ENCODE measurements at places on chromosomes 6 and 20.

DNA sequence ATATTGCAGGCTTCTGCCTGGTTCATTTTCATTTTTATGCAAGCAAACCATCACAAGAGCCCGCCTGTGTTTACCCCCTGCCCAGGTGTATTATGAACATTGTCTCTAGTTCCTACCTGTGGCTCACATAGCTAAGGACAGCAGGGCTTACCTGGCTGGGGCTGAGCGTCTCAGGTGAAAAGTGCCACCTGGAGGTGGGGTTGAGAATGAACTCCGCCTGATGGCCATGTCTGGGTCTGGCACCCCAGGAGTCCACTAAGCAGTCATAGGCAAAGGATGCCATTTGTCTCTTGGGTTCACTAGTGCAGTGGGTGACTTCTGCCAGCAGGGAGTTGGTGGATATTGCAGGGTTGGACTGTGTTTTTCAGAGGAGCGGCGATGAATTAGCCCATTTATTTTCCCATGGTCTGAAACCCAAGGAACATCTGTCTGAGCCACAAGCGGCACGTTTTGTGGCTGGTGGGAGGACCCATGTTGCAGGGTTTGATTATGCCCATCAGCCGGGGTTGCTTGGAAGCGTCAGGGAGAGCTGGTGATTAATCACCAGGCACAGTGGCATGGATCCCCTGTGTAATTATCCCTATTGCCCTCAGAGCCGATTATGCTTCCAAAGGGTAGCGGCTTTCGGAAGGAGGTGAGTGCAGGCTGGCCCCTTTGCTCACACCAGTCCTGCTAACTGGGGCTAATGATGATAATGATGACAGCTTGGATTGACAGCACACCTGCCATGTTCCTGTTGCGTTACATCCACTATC is 92.1 kb downstream of the CDH26 start:
- peak; percentile 27 for DNase-seq

DNA sequence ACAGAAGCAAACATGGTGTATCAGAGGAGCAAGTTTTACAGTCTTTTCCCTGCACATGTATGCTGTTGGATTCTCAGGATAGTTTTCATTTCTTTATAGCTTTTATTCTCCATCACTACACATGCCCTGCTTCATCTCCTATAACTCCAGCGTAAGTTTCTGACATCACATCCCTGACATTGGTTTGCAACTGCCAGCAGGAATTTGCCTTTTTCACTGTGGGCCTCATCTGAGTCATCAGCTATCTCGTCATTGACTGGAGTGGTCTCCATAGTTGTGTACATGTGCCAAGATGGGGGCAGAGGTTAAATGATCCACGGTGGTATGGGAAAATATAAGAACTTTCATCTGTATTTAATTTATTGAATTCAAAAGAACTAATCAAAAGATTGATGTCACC is 96.7 kb downstream of the SLX4IP start:
- no peak for DNase-seq

DNA sequence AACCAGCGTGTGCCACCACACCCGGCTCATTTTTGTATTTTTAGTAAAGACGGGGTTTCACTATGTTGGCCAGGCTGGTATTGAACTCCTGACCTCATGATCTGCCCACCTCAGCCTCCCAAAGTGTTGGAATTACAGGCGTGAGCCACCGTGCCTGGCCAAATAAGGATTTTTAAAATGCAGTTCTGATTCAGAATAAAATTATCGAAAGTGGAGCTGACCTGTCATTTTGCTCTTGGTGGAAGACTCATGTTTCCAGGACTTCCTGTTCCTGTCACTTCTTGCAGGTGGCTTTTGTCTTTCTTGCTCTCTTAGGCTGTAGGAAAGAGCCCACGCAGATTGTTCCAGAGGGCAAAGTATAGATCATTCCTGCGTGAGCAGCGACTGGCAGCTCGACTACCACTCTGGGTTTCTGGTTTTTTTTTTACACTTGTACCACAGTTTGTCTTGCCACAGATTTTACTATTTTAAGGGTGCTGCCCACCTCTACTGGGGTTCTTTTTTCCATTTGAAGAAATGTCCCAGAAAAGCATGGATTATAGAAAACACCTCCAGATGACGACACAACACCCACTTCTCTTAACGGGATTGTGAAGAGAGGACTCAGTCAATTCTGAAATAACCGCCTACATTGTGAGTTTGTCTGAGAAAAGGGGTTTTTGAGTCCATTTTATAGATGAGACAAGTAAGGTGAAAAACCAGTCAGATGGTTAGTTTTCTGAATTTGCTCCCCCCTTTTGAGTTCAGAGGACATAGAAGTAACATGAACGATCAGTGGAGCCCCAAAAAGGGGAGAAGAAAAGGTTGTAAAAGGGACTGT is 7.5 kb downstream of the JARID2 start:
- no peak for DNase-seq

DNA sequence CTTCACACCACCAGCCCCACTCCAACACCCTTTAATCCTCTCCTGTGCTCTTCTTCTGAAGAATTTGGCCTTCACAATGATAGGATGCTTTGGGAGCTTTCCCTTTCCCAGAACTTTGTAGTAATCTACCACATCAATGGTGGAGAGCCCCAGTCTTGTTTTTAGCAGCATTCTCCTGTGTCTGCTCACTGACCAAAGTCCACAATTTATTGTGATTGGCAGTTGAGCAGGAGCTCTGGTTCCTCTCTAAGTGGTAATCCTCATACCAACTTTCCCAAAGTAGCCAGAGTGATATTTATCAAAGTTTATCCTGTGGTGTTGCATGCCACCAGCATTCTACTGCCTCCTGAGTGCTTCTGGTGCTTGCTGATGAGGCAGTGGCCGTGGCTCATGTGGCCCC is 29.0 kb upstream of the OPN5 start:
- no peak for DNase-seq

DNA sequence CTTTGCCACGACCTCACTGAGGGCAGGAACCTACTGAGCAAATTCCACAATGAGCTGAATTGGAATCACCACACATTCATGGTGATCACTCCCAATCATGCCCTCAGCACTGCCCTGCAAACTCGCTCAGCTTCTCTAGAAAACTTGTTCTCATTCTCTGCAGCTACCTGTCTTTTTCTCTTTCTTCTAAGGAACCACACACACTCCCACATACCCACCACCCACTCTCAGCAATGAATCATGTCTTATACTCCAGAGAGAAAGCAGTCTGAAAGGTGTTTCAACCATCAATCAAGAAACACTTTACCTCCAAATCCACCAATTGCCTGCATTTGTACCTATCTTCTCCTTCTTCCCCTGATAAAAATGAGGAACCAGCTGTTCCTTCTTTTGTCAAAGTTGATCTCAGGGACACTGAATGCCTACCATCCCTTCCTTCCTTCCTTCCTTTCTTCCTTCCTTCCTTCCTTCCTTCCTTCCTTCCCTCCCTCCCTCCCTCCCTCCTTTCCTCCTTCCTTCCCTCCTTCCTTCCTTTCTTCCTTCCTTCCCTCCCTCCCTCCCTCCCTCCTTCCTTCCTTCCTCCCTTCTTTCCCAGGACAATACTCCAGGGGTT is 84.6 kb upstream of the SGK1 start:
- DNase-seq = no peak

- no peak for DNase-seq
Observed at GRCh38 chr6:33198853-33199436, 1.5 kb downstream of the RXRB start.

GRCh38 chr6:36594816-36595643 is 868 bp downstream of the SRSF3 start:
- no peak for DNase-seq

- DNase-seq = no peak
Observed at GRCh38 chr20:23164176-23164601, 78.1 kb upstream of the CD93 start.

- no peak for DNase-seq
Observed at GRCh38 chr6:167687116-167687725, 139.5 kb upstream of the AFDN start.

DNA sequence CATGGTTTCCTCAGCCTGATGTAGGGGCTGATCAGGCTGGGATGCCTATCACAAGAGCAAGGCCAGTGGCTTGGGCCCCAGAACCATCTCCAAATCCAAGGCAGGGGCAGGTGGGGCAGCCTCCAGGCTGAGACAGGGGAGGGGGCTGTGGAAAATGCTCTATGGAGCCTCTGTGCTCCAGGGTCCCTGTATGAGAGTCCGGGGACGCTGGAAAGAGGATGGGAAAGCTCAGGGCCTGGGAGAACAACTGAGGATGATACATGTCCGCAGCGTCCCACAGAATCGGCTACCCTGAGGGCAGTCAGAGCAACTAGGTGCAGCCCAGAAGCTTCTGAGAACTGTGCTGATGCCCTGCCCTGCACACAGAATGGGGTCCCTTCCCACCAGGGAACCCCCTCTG is 43.4 kb downstream of the CPXM1 start:
- DNase-seq = no peak

DNA sequence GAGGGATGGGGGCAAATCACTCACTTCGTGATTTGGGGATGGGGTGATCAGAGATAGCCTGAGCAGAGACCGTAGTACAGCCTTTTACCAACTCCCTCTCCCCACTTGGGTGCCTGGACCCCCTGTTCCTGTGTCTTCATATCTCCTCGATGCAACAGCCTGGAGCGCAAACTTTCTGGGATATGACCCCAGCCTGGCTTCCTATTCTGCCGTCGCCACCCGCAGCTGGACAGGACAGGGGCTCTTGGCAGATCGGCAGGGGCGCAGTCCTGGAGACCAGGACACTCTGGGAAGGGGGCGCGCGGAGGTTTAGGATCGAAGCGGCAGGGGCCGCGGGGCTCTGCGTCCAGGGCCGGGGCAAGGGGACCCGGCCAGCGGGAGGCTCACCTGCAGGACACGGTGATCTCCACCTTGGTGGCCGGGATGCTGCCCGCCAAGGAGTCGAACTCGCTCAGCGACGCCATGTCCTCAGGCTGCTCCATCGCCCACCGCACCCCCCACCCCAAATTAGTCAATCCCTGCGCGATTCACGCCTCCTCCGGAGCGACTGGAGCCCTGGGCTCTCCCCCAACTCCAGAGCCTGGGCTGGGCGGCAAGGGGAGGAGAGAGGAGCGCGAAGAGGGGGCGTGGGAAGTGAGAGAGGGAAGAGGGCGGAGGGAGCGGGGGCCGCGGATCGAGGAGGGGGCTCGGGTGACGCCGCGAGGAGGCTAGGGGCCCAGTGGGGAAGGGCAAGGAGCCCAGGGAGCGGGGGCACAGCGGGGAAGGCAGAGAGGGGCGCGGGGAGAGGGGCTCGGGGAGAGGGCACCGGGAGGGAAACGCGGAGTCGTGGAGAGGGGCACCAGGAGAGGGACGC is at the start of gene CPNE5:
Gene CPNE5 (minus strand): TSS at position 549 of the 853 bp plus-strand sequence. CDS start 67 bp downstream, at position 482.
- DNase-seq = no peak

GRCh38 chr6:2245877-2246863 is 765 bp upstream of the GMDS start:
- DNase-seq = peak; percentile 21

DNA sequence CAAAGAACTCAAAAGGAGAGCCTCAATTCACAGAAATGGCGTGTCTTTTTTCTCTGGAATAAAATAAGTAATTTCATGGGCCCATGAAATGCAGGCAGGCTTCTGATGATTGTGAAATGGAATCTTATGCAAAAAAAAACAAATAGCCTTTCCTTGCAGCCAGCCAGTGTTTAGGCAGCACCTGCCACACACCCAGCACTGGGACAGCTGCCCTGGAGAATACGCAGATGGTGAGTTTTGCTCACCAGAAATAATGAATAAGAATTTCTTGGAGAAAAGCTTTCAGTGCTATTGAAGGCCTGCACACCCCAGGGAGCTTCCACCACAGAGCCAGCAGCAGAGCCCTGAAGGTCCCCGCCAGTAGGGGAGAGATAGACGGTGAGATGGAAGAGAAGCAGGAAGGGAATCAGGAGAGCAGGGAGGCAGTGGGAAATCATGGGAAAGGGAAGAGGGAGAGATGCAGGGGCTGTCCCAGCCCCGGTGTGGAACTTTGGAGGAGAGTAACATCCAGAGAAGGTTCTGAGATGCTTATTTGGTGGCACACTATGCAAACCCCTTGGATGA is 54.9 kb downstream of the PXDC1 start:
- no peak for DNase-seq

GRCh38 chr20:21936720-21937380 is 231.4 kb downstream of the PAX1 start:
- DNase-seq = no peak
